ENCODE measurements at places on chromosomes 16 and 17. TPM values are rescaled to one million over a fixed set of nuclear protein-coding genes. Genes with fewer than 3 reads are reported as not detected.

CX3CL1 gene
- total RNA-seq = 21.8 TPM

NACA2 gene
- total RNA-seq = not detected

ST6GALNAC2 gene
- 23.0 TPM for total RNA-seq

PRKCB gene
- 0.41 TPM for total RNA-seq

KPNB1 gene
- 666 TPM for total RNA-seq

TAF15 gene
- total RNA-seq = 249 TPM

VPS35L gene
- 124 TPM for total RNA-seq

CLN3 gene
- 60.9 TPM for total RNA-seq

OR1F1 gene
- total RNA-seq = 0.26 TPM

DNA sequence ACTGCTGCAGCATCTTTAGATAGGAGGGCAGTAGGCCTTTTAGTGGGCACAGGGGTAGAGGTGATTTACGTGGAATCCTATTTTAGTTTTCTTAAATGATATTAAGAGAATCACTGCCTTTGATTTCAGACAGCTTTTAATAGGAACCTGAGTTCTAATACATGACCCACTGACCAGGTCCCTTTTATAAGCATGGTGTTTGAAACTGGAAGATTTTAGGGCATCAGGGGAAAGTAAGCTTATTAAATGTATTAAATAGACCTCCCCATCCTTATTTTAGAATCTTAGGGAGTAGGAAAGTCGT lies 2.0 kb downstream of the MSL1 start:
- DNase-seq = no peak

GRCh38 chr16:49333259-49333597 lies 40.4 kb upstream of the C16orf78 start:
- DNase-seq = no peak

- no peak for DNase-seq
Measured at GRCh38 chr17:78417531-78417909, 39.1 kb downstream of the PGS1 start.

- DNase-seq = no peak
Measured at GRCh38 chr17:45260204-45260783, 1.6 kb downstream of the SPATA32 start.

DNA sequence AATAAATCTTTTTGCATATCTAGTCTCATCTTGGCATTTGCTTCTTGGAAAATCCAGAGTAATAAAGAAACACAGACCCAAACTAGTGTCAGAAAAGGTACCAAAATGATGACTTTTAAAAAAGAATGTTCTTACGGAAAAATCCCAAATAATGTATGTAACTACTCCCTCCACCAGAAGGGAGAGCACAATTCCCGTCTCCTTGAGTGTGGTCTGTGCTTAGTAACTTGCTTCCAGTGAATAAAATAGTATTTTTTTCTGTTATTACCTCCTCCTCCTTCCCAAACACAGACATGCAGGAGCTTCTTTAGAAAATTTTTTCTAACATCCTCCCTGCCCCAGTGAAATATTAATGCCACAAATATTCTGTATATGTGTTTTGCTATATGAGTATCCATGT lies 358.1 kb downstream of the ZFHX3 start:
- DNase-seq = no peak

GRCh38 chr17:35786941-35787432 lies 8.5 kb downstream of the MMP28 start:
- no peak for DNase-seq

DNA sequence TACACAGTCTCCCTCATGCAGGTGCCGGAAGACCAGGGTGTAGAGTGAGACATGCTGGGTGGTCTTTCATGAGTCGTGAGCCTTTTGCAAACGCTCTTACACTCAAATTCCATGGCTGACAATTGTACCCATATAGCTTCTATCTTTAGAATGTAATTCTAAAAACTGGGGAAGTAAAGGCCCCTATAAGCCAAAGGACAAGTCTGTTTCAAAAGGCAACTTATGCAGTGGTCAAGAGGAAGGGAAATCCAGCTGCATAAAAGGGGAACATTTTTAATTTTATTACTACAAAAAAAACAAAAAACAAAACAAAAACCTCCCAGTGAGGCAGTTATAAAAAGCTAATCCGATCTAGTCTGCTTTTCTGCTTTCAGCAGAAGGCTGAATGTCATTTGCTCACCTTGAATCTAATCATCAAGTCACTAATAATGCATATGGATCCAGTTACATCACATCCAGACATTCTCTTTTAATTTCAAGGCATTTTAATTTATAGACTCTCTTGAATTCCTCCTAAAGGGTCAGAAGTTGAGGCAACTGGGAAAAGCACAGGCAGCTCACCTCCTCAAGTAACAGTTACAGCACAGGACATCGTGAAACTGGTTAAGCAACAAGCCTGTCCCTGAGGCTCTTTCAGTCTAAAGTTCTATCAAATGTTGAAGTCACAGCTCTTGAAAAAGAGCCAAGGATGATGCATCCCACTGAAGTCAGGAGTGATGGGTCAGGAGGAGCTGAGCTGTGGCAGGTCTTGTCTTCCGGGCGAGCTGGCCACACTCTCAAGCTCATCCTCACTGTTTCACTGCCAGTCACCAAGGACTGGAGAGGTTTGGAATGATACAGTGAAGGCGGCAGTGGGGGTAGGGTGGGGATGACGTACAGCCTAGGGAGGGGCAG lies 99.7 kb downstream of the VPS53 start:
- no peak for DNase-seq

GRCh38 chr17:15157051-15157450 lies 108.1 kb downstream of the PMP22 start:
- DNase-seq = no peak

DNA sequence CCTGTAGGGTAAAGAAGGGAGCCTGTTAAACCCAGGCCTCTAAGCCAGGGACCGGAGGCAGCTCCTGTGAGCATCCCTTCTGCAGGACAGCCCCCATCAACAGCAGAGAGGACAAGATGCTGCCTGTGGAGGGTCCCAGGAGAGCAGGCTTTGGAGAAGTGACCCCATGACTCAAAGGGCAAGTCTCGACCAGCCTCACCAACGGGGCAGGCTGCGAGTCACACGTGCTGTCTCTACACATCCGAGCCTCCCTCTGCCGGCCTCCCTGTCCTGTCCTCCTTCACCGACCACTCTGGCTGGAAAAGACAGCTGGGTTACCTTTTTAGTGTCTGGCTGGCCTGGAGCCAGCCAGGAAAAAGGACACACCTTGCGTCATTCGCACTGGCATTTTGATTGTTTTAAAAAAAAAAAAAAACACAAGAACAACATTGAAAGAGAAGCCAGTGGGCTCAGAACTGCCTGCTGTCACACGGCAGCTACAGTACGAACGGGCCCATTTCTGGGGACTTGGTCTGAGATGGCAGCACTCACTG lies 74.5 kb upstream of the RCVRN start:
- no peak for DNase-seq

DNA sequence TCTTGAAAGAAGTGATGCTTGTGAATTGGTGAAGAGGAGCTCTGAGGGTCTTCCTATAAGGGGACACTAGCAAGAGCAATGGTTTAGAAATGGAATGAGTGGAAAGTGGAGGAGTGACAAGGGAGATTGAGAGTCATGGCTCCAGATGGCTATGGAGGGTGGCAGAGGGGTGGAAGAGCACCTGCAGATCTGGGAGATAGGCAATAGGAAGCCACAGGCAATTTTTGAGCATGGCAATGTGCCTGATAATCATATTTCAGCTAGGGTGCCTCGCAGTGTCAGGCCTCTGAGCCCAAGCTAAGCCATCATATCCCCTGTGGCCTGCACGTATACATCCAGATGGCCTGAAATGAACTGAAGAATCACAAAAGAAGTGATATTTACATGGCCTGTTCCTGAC lies 21.5 kb downstream of the RGS9 start:
- DNase-seq = no peak

GRCh38 chr17:68377771-68378267 lies 79.5 kb downstream of the WIPI1 start:
- DNase-seq = no peak

DNA sequence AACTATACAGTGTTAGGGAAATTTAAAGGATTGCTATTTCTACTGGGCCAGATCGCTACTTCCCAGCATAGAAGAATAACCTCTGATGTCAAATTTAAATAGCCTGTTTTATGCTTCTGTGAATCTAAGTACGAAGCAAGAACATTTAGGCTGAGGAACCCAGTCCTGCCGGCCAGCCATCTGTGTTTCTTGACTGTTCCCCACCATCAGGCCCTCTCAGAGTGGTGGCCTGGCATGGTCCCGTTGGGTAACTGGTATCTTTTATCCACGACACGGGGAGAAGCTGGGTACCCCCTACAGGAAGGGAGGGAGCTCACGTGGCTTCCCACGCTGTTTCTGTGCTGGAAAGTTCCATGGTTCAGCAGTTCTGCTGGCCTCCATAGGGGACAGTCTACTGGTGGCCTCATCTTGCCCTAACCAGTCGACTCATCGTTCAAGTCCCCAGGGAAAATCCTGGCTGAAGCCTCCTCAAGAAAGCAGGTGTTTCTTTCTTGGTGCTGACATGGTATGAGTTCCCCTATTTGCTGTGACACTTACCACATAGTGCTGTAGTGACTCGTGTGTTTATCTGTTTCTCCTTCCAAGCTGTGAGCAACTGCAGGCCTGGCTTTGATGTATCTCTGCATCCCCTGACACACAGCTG lies 201.7 kb upstream of the NLRP1 start:
- DNase-seq = no peak

- DNase-seq = no peak
Measured at GRCh38 chr16:21611556-21612384, 12.4 kb downstream of the METTL9 start.

DNA sequence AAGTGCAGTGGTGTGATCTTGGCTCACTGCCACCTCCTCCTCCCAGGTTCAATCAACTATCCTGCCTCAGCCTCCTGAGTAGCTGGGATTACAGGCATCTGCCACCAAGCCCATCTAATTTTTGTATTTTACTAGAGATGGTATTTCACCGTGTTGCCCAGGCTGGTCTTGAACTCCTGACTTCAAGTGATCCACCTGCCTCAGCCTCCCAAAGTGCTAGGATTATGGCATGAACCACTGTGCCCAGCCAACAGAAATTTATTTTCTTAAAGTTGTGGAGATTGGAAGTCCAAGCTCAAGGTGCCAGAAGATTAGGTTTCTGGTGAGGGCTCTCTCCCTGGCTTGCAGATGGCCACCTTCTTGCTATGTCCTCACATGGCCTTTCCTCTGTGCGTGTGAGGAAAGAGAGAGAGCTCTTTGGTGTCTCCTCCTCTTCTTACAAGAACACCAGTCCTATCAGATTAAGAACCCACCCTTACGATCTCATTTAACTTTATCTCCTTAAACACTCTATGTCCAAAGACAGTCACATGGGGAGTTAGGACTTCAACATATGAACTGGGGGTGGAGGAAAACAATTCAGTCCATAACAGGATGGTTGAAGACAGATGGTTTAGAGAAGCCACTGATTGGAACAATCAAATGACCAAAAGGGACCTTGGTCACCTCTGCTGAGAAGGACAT lies 31.8 kb downstream of the C16orf82 start:
- DNase-seq = no peak

GRCh38 chr17:47945080-47945479 lies 3.7 kb downstream of the PNPO start:
- no peak for DNase-seq

- DNase-seq = no peak
Measured at GRCh38 chr17:61066062-61066461, 333.6 kb upstream of the TBX2 start.

- no peak for DNase-seq
Measured at GRCh38 chr16:80100846-80101451, 439.8 kb upstream of the DYNLRB2 start.

GRCh38 chr17:56754523-56755208 lies 79.1 kb downstream of the C17orf67 start:
- no peak for DNase-seq

DNA sequence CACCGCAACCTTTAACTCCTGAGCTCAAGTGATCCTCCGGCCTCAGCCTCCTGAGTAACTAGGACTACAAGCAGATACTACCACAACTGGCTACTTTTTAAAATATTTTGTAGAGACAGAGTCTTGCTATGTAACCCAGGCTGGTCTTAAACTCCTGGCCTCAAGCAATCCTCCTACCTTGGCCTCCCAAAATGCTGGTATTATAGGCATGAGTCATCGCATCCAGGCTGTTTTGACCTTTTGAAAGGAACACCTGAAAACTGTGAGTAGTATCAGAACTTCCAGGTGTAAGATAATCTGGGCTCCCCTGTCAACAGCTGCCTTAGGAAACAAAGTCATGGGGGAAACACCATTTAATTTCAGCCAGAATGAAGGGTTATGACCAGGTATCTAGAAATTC lies 77.5 kb downstream of the CYTH1 start:
- no peak for DNase-seq

GRCh38 chr17:77449908-77450741 lies 309.4 kb downstream of the SEC14L1 start:
- no peak for DNase-seq
